ENCODE measurements at places on chromosomes 11 and 22.

GRCh38 chr11:128058580-128059208 lies 528.7 kb downstream of the ETS1 start:
- DNase-seq: no peak

- DNase-seq: no peak
Measured at GRCh38 chr11:70476669-70477068, 78.3 kb downstream of the CTTN start.

DNA sequence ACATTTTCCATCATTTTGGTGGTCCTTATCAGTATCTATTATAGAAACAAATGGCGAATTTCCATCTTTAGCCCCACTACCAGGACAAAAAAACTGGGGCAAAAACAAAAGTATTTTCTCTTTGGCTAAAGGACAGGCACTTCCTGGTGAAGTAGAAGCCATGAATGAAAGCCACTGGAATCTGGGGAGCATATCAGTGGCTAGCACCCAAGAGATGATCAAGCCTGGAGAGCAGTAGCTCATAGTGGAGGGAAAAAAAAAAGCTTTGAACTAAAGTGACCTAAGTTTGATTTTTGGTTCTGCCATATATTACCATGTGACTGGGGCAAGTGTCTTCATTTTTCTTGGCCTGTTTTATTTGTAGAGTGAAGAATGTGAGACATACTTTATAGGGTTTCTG lies 272.3 kb downstream of the GUCY1A2 start:
- no peak for DNase-seq

GRCh38 chr11:65251476-65251875 lies 10.3 kb upstream of the POLA2 start:
- DNase-seq: no peak

Measured in NCI-H1105 (cell line).